Breast epithelium (tissue), 4 donors: ENCODE measurements at places on chromosomes 3 and 15. TPM values are rescaled to one million over a fixed set of nuclear protein-coding genes. Genes with fewer than 3 reads are reported as not detected.

DNA sequence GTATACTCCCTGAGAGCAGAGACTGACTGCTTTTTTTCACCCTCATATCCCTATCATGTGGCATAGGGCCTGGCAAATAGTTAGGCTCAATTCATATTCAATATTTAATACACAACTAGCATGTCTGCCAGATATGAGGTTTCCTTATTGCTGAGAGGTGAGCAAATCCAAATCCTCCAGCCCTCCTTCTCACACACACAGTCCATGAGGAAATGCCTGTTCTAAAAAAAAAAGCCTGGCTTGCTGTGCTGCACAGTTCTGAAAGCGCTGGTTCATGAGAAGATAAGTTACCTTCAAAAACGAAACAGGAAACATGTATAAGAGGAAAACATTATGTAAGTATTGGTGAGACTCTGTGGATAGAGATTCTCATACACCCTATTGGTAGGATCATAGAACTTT lies 15.5 kb upstream of the ACAP2 start:
- no peak overlapping the region for H3K4me3 ChIP-seq
- H3K27ac ChIP-seq = peak overlapping the region; percentile 10
- no peak for DNase-seq
- H3K4me1 ChIP-seq = no peaks in the 10 kb centered on the region
- H3K27me3 ChIP-seq = no peaks in the 10 kb centered on the region

DNA sequence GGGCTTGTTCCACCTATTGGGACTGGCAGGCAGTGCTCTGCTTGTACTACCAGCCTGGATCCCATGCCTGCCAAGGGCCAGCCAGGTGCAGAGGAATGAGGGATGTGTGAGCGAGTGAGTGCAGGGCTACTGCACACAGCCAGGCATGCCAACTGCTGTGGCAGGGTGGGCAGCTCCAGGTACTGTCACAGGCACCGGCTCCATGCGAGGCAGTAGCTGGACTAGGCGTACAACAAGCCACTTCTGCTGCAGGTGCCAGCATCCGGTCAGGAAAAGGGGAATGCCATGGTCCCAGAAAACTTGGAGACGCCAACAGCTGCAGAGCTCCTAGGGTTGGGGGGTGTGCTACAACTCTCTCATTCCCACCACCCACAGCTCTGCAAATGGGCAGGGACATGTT lies 1356.7 kb downstream of the SI start:
- no peak for DNase-seq
- H3K27me3 ChIP-seq = no peaks in the 10 kb centered on the region
- no peaks in the 10 kb centered on the region for H3K4me1 ChIP-seq
- no peak overlapping the region for H3K4me3 ChIP-seq

- no peak overlapping the region for H3K4me3 ChIP-seq
- no peaks in the 10 kb centered on the region for H3K36me3 ChIP-seq
- no peak overlapping the region for H3K27ac ChIP-seq
- H3K27me3 ChIP-seq = no peaks in the 10 kb centered on the region
Observed at GRCh38 chr15:94086341-94086740, 145.0 kb upstream of the MCTP2 start.

DNA sequence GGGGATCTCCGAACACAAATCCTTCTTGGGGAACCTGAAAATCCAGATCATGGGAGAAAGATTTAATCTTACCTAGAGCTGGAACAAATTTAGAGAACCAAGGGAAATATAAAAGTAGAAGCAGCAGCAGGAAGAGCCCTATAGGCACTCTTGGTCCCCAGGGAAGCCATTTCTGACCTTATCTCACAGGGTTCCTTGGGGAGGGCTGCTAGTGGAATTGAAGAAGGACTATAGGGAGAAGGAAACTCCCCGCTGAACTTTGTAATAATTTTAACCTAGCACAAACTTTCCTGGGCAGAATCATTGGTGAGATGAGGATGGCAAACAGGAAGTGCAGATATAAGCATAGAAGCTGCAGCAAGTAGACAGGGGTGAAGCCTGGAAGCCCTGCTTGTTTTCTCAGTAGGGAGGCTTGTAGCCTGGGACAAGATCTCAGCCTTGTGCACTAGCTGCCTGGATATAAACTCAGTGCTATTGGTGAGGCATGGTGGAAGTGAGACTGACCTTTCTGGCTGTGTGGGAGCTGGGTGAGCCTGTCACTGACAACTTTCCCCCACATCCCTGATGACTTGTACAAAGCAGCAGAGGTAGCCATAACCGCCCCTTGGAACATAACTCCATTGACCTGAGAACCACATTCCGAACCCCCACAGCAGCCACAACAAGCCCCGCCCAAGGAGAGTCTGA lies 343.0 kb upstream of the TGFBR2 start:
- no peak overlapping the region for H3K27ac ChIP-seq
- DNase-seq = no peak
- no peaks in the 10 kb centered on the region for H3K4me1 ChIP-seq
- no peaks in the 10 kb centered on the region for H3K27me3 ChIP-seq
- no peaks in the 10 kb centered on the region for H3K36me3 ChIP-seq

DNA sequence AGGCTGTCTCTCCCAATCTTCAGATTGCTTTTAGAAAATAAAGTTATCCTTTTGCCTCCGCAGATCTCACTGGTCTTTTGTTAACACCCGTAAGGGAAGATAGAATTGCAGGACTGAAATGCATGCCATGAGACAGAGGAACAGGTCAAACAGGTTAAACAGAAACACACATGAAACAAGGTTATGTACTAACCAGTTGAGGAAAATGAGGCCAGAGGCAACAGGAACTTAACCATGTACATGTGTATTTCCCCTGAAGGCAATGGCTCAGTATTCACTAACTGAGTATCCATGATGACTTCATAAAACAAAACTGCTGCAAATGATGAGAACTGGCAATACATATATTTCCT lies 169.1 kb upstream of the NSMCE3 start:
- H3K4me1 ChIP-seq = no peaks in the 10 kb centered on the region
- H3K27me3 ChIP-seq = no peaks in the 10 kb centered on the region
- no peaks in the 10 kb centered on the region for H3K36me3 ChIP-seq
- no peak overlapping the region for H3K27ac ChIP-seq
- no peak overlapping the region for H3K4me3 ChIP-seq

DNA sequence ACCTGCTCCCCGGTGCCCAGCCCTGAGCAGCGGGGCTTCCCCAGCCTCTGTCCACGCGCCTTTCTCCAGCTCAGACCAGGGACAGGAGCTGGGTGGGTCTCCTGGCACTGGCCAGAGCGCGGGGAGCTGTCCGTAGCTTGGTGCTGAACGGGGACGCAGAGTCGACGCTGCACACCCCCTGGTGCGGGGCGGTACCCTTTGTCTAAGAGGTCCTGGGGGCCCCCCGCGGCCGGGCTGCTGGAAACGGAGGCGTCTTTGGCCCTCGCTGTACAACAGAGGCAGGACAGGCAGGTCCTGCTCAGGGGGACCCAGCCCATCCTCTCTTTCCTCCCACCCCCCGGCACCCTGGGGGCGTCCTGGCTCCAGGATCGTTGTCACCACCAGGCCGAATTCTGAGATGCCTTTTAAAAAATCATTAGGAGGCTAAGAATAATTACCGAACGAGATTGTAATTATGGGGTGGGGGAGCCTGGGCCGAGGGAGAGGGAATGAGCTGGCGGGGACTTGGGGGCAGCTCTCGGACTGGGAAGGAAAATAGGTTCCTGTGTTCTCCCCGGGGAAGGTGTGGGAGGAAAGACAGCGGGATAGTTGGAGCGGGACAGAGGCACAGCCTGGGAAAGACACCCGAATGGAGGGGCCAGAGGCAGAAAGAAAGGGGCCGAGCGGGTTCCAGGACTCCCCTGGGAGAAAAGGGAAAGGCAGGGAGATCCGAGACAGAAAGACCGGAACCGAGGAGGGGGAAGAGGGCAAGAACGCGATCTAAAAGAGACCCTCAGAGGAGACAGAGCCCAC lies 4.1 kb upstream of the SKOR1 start:
- peaks cover 83% of the 10 kb centered on the region for H3K27me3 ChIP-seq
- H3K4me1 ChIP-seq = peaks cover 18% of the 10 kb centered on the region
- H3K4me3 ChIP-seq = no peak overlapping the region
- no peak for DNase-seq
- H3K27ac ChIP-seq = no peak overlapping the region

GRCh38 chr3:100171211-100171914 lies 57.1 kb upstream of the FILIP1L start:
- no peaks in the 10 kb centered on the region for H3K36me3 ChIP-seq
- H3K4me3 ChIP-seq = no peak overlapping the region
- no peak for DNase-seq
- H3K27ac ChIP-seq = no peak overlapping the region
- H3K4me1 ChIP-seq = no peaks in the 10 kb centered on the region

GRCh38 chr3:108406661-108407206 lies 103.7 kb downstream of the MYH15 start:
- DNase-seq = no peak
- H3K4me3 ChIP-seq = no peak overlapping the region
- H3K36me3 ChIP-seq = no peaks in the 10 kb centered on the region
- H3K4me1 ChIP-seq = no peaks in the 10 kb centered on the region
- no peaks in the 10 kb centered on the region for H3K27me3 ChIP-seq

DNA sequence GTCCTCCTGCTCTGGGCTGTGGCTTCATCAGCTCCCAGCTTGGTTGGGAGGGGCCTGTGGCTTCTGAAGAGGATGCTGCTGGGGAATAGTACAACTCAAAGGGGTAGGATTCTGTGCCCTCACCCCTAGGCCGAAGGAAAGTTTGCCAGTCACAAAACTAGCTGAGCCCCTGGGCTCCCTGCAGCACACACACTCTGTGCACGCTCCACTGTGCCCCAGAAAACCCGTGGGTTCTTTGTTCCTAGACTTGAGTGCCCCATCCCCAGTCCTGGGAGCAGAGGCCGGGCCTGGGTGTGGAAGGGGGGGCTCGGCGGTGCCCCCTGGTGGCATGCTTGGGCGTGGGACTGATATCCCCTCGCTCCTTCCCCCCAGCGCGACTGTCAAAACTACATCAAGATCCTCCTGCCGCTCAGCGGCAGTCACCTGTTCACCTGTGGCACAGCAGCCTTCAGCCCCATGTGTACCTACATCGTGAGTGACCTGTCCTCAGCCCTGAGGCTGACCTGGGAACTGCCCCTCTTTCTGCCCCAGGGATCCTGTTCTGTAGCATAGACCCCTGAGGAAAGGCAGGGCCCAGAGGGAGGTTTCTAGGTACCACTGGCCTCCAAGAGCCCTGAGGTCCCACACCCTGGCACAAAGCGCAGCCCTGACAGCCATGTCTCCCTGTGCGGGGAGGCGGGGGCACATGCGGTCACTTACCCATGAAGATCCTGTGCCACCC lies 14.2 kb downstream of the CIB1 start:
- H3K4me3 ChIP-seq = no peak overlapping the region
- no peaks in the 10 kb centered on the region for H3K4me1 ChIP-seq
- no peak overlapping the region for H3K27ac ChIP-seq
- no peaks in the 10 kb centered on the region for H3K27me3 ChIP-seq
- no peak for DNase-seq
- no peaks in the 10 kb centered on the region for H3K36me3 ChIP-seq

GRCh38 chr3:30342318-30343060 lies 263.9 kb upstream of the TGFBR2 start:
- peak overlapping the region; percentile 21 for H3K27ac ChIP-seq
- H3K36me3 ChIP-seq = no peaks in the 10 kb centered on the region
- no peaks in the 10 kb centered on the region for H3K27me3 ChIP-seq
- H3K4me1 ChIP-seq = no peaks in the 10 kb centered on the region
- DNase-seq = peak; percentile 51

- H3K27ac ChIP-seq = peak overlapping the region; percentile 44
- H3K27me3 ChIP-seq = no peaks in the 10 kb centered on the region
- no peaks in the 10 kb centered on the region for H3K36me3 ChIP-seq
Observed at GRCh38 chr3:45612918-45613602, 18.5 kb downstream of the LIMD1 start.

GRCh38 chr3:40691452-40691861 lies 166.7 kb downstream of the ZNF621 start:
- H3K4me3 ChIP-seq = no peak overlapping the region
- H3K27me3 ChIP-seq = no peaks in the 10 kb centered on the region
- DNase-seq = peak; percentile 89
- H3K27ac ChIP-seq = peak overlapping the region; percentile 89
- no peaks in the 10 kb centered on the region for H3K36me3 ChIP-seq

DNA sequence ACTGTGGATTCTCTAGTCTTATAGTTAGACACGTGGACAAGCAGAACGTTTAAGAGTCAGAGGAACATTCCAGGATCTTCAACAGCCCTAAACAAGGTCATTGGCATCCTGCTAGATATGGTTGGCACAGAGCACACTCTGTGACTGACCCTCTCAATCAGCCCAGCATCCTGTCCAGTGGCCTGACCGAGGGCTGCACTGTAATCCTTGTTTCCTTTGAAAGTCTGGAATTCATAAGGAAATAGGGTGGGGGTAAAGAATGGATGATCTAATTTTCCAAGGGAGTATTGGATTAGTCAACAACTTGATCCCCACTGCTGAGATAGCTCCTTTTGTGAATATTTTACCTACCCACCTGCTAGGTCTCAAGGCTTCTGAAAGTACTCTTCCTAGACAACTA lies 94.5 kb upstream of the DLG1 start:
- H3K27ac ChIP-seq = no peak overlapping the region
- no peaks in the 10 kb centered on the region for H3K36me3 ChIP-seq
- no peaks in the 10 kb centered on the region for H3K4me1 ChIP-seq
- no peak for DNase-seq

DNA sequence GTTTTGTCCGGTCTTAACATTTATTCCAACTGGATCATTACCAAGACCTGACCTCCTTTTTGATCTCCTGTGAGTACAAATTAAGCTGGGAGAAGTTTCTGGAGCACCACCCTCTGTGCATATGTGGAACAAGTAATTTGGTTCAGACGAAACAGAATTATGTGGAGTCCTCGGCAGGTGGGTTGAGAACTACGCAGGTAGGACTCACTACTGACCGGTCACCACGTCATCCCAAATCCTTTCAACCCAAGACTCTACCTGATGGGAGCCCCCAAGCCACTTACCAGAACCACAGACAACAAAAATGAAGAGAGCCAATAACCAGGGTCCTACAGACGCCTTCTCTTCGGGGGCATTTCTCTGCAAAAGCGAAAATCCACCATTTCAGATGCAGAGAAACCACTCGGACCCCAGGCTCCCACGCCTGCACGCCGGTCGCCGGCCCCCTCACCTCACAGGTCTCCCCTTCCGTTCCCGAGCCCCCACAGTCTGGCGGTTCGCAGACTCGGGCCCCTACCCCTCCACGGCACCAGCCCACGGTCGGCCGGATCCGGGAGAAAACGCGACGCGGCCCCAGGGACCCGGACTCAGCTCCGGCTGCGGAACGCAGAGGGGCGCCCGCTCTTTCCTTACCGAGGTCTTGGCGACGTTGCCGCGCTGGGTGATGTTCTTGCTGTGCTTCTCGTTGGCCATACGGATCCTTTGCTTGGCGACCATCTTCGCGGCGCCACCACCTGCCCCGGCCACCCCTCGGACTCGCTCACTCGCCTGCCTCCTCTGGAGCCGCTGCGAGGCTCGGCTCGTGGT lies 674 bp downstream of the SERP1 start:
- DNase-seq = no peak
- H3K27ac ChIP-seq = peak overlapping the region; percentile 98
- peak overlapping the region; percentile 78 for H3K4me3 ChIP-seq
- H3K4me1 ChIP-seq = no peaks in the 10 kb centered on the region
- H3K27me3 ChIP-seq = no peaks in the 10 kb centered on the region

ACTL6A gene
- total RNA-seq = 46.2 TPM

TRAK1 gene
- total RNA-seq = 29.0 TPM

ACAP2 gene
- total RNA-seq = 87.1 TPM

HTR3E gene
- not detected for total RNA-seq

OR4F15 gene
- not detected for total RNA-seq

CHMP2B gene
- 42.6 TPM for total RNA-seq

MYL3 gene
- 8.5 TPM for total RNA-seq

SLC51B gene
- not detected for total RNA-seq

SLC25A20 gene
- total RNA-seq = 24.7 TPM
